Activated CD4-positive, alpha-beta memory T cell treated with anti-CD3 and anti-CD28 coated beads, Interleukin-2, amount 10 ng/mL, durations not matched to agents 7 days and 5 days (primary cell): ENCODE measurements at places on chromosomes 7 and 10. TPM values are rescaled to one million over a fixed set of nuclear protein-coding genes. Genes with fewer than 3 reads are reported as not detected.

GALNT17 gene
- not detected for total RNA-seq

UTF1 gene
- not detected for total RNA-seq

CCT6A gene
- total RNA-seq = 105 TPM

HECW1 gene
- total RNA-seq = not detected

MCM7 gene
- 273 TPM for total RNA-seq

TMEM26 gene
- not detected for total RNA-seq

OR2A1 gene
- total RNA-seq = 0.05 TPM

PIK3AP1 gene
- 5.7 TPM for total RNA-seq

PNLIPRP2 gene
- not detected for total RNA-seq
